ENCODE measurements at places on chromosomes 13 and 19.

- no peak for DNase-seq
Measured at GRCh38 chr19:48617146-48617937, 1.6 kb downstream of the RPL18 start.

- no peak for DNase-seq
Measured at GRCh38 chr13:67791047-67791446, 560.9 kb upstream of the PCDH9 start.

DNA sequence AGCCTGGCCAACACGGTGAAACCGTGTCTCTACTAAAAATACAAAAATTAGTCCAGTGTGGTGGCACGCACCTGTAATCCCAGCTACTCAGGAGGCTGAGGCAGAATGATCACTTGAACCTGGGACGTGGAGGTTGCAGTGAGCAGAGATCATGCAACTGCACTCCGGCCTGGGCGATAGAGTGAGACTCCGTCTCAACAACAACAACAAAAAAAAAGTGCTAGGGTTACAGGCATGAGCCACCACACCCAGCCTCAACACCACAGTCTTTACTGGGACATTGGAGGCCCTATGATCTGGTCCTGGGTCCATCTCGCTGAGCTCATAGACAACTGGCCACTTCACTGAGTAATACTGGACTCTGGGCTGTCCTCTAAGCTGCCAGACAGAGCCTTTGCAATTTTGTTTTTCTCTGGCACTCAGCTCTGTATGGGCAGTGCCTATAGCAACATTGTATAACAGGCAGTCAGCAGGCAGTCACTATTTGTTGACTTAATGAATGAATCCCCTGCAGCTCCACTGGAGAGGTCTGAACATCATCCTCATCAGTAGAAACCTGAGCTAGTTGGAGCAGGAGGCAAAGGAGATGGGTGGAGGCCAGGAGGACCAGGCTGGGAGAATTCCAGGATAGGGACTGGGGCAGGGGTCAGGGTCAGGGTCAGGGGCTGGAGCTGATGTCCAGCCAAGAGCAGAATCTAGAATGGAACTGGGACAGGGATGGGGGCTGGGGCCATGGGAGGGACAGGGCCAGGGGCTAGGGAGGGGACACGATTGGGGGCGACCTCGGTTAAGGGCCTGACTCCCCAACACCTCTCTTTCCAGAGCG lies 8.1 kb downstream of the BLOC1S3 start:
- no peak for DNase-seq

DNA sequence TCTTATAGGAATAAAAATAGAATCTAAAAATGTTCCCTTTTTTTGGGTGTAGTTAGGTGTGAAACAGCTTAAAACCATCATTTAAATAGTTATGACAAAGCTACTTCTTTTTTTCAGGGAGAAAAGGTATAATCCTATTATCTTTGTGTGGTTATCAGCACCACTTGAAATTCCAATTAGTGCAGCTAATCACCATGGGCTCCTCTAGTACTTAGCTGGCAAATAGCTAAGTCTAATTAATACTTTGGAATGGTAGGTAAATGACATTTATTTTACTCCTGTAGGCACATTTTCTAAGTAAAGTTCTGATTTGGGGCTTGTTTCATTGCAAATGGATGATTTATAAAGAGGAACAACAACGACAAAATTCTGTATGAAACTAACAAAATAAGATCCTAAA lies 132.6 kb downstream of the OLFM4 start:
- DNase-seq, result no peak

GRCh38 chr19:39211731-39212374 lies 7.8 kb upstream of the SYCN start:
- DNase-seq, result peak; percentile 75

DNA sequence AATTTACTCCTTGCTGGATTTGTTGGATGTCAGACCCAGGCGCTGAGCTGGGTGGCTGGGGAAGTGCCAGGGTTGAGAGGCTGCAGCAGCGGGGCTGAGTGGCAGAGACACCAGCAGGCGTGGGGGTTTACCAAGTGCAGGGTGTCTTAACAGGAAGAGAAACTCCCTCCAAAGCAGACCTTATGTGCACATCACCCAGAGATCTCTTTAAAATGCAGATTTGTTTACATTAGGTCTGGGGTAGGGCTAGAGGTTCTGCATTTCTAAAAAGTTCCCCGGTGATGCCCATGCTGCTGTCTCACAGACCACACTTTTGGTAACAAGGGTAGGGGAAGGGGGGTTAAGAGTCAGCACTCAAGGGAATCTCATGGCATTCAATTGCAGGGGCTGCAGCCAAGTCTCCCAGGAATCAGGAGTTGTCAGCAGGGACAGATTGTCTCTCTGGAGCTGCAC lies 80.7 kb upstream of the OLFM4 start:
- DNase-seq, result peak; percentile 85

DNA sequence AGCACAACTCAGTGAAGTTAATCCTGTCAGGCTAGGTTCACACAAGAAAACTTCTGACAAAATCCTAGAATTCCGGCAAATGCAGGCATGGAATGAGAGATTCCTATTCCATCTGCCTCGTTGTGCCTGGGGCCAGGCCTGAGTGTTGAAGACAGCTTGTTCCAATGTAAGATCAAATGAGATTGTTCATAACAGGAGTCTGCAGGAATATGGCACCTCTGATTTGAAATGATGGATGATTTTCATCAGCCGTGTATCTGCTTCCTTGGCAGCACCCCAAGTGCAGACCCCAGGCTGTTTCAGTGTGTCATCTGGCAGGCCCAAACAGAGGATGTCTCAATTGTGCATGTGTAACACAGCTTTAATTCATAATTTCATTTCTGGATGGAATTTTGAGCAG lies 35.3 kb upstream of the SACS start:
- no peak for DNase-seq

- DNase-seq, result no peak
Measured at GRCh38 chr13:106691341-106691740, 123.4 kb upstream of the ARGLU1 start.

GRCh38 chr13:113146750-113147149 lies 11.7 kb upstream of the PROZ start:
- no peak for DNase-seq

- DNase-seq, result no peak
Measured at GRCh38 chr13:93270769-93271742, 44.4 kb downstream of the GPC6 start.

- DNase-seq, result no peak
Measured at GRCh38 chr19:18128044-18128443, 24.9 kb upstream of the PIK3R2 start.

GRCh38 chr13:24899601-24900000 lies 135.6 kb downstream of the RNF17 start:
- no peak for DNase-seq

- DNase-seq, result peak; percentile 43
Measured at GRCh38 chr13:103351035-103351828, 285.0 kb upstream of the SLC10A2 start.

- DNase-seq, result no peak
Measured at GRCh38 chr19:47819858-47820257, 1.9 kb upstream of the CRX start.

GRCh38 chr13:25844559-25845434 lies 207.0 kb downstream of the SHISA2 start:
- DNase-seq, result no peak

DNA sequence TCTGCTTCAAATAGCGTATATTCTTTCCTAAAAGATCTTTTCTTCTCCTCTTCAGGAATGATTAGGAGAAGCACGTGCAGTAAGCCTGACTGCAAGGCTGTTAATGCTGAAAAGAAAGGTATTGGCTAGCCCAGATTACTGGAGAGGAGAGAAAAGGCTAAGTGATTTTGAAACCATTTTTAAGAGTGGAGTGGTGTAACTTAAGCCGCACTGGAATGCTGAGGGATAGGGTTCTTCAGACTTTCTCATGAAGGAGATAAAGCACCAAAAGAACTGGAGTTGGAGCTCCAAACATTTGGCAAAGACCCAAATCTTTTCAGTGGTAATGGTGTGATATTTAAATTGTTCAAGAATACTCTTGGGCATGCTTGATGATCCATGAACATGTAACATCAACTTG lies 388.3 kb downstream of the COG6 start:
- no peak for DNase-seq

- no peak for DNase-seq
Measured at GRCh38 chr13:89361909-89362308, 1690.7 kb downstream of the SLITRK5 start.

DNA sequence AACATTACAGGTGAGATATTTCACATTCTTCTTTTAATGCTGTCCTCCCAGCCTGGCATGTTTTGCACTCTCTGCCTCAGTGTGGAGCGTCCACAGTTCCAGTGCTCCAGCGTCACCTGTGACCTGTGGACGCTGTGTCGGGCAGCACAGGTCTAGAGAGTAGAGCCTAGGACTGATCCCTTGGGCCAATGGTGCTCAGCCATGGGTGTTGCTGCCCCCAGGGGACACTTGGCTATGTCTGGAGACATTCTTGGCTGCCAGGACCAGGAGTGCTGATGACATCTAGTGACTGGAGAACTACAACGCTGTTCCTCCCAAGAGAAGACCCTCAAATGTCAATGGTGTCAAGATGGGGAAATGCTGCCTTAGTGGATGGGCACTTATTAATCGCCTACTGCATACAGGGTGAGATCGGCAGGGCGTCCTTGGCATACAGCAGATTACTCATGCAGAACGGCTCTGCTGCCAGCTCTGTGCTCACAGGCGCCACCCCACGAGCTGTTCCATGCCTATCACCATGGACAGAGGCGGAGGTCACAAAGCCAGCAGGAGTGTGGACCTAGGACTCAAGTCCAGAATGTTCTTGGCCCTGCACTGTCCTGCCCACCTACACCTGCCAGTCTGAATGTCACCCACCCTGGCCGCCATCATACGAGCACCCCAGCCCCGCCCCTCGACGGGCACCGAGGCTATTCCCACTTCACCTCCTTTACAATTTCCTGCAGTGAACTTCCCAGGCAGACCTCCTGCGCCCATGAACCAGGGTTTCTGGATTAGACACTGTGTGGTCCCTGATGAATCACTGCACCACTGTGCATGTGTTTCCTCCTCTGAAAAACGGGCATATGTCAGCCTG lies 13.9 kb upstream of the MADCAM1 start:
- DNase-seq, result no peak

- no peak for DNase-seq
Measured at GRCh38 chr13:93320942-93321341, 94.3 kb downstream of the GPC6 start.

- no peak for DNase-seq
Measured at GRCh38 chr13:39249982-39250381, 211.7 kb downstream of the NHLRC3 start.

DNA sequence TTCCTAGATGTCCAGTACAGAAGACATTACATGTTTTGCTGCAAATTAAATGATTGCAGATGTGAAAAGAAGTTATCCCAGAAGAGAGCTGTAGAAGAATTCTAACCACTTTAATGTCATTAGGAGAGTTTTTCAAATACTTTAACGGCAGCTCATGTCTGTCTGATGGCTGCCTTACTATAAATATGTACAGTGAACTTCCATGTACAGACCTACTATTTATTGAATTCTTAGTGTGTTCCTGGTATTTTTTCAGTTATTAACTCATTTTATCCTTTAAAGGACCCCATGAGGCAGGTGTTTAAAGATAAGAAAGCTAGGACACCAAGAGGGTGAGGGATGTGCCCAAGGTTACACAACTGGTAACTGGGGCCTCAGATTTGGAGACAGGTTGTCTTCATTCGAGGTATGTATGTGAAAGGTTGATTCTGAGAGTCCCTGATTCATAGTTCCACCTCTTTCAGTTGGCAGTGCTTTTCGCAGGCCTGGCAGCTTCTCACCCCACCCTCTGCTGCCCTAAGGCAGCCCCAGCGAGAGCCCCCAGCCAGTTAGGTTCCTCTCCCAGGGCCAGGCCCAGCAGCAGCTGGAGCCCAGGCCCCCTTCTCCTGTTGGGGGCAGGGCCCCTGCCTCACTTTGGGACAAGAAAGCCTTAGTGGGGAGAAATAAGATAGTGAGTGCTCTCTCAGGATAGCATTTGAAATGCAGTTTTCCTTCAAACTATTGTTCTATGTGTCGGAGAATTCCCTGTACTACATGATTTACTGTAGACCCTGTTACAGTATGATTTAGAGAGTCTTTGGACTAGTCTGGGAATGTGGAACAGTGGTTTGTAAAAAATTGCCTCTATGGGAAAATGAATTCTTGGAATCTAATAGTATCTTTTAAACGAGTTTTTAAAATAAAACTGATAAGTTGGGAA lies 67.7 kb upstream of the TEX29 start:
- DNase-seq, result no peak

- DNase-seq, result peak; percentile 35
Measured at GRCh38 chr13:27474751-27475268, 24.4 kb upstream of the MTIF3 start.

DNA sequence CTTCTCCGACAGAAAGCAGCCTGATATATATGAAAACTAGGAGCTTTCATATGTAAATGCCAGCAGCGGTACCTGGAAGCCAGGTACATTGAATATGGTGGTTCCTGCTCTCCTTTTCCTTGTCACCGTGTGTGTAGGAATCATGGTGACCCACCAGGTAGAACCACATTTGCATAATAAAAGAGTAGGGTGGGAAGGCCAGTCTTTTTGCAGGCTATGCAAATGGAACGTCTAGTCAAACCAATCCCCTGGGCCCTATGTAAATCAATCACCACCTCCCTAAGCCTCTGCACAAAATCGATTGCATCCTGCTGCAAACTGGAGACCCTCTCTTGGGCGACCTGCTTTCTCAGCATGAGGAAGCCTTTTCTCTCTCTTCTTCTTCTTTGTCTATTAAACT lies 22.2 kb upstream of the ZNF181 start:
- DNase-seq, result no peak

DNA sequence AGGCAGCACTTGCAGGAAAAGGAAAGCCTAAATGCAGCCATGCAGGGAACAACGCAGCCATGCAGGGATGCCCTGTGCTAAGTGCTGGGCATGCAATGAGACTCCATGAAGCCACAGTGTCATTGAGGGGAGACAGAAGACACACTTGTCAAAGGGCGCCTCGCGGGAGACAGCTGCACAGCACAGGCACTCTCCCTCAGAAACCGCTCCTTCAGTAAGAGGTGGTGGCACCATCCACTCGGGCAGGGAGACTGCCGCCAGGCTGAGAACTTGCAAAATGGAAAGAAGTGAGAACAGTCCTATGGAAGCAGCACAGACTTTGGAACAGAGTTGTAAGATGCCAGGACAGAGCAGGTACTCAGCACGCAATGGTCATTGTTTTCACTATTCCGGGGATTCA lies 51.1 kb downstream of the GGACT start:
- DNase-seq, result no peak

DNA sequence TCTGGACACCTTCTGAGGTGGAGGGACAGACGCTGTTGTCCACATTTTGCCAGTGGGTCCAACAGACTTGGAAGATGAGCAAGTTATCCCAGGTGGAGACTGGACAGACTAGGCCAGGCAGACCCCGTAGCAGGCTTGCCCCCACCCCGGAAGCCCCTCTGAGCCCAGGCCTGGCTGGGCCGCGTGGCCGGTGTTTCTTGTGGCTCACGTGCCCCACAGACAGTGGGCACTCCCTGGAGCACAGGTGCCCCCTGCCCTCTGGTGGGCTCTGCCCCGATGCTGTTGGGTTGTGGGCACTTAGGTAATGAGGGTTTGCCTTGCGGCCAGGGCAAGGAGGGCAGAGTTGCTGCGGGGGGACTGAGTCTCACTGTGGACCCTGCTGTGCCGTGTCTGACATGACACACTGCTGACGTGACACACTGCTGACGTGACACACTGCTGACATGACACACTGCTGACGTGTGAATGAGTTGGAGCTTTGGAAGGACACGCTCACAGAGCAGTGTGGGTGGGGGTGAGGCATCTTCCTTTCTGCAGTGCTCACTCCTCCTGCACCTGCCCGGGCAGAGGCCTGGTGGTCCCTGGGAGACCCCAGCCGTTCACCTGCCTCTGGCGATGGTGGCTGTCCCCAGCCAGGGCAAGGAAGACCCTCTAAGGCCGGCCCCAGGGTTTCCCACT lies 25.1 kb downstream of the DOT1L start:
- no peak for DNase-seq

GRCh38 chr13:52933547-52934210 lies 85.2 kb upstream of the PCDH8 start:
- DNase-seq, result no peak
